GM12878 (cell line): ENCODE measurements at places on chromosomes 3 and 15.
A peak's percentile ranks its signal among the peaks of the same experiment; 100 is the strongest.

- no peak for DNase-seq
- H3K4me1 ChIP-seq, result no peaks in the 10 kb centered on the region
- no peaks in the 10 kb centered on the region for H3K27me3 ChIP-seq
- no peak overlapping the region for H3K4me3 ChIP-seq
Observed at GRCh38 chr3:70822669-70823068, 510.2 kb upstream of the MDFIC2 start.

GRCh38 chr3:2579206-2579605, 480.5 kb downstream of the CNTN4 start:
- H3K4me1 ChIP-seq, result no peaks in the 10 kb centered on the region
- H3K27ac ChIP-seq, result no peak overlapping the region
- no peak overlapping the region for H3K4me3 ChIP-seq
- H3K36me3 ChIP-seq, result no peaks in the 10 kb centered on the region
- H3K27me3 ChIP-seq, result no peaks in the 10 kb centered on the region
- DNase-seq, result no peak

DNA sequence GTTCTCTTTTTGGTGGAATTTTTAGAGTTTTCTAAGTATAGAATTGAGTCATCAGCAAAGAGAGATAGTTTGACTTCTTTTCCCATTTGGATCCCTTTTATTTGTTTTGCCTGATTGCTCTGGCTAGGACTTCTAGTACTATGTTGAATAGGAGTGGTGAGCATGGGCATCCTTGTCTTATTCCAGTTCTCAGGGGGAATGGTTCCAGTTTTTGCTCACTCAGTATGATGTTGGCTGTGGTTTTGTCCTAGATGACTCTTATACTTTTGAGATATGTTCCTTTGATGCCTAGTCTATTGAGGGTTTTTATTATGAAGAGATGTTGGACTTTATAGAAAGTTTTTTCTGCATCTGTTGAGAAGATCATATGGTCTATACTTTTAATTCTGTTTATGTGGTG, 72.5 kb downstream of the TNFAIP8L3 start:
- DNase-seq, result no peak
- H3K36me3 ChIP-seq, result no peaks in the 10 kb centered on the region
- no peaks in the 10 kb centered on the region for H3K4me1 ChIP-seq
- no peaks in the 10 kb centered on the region for H3K27me3 ChIP-seq
- no peak overlapping the region for H3K27ac ChIP-seq

DNA sequence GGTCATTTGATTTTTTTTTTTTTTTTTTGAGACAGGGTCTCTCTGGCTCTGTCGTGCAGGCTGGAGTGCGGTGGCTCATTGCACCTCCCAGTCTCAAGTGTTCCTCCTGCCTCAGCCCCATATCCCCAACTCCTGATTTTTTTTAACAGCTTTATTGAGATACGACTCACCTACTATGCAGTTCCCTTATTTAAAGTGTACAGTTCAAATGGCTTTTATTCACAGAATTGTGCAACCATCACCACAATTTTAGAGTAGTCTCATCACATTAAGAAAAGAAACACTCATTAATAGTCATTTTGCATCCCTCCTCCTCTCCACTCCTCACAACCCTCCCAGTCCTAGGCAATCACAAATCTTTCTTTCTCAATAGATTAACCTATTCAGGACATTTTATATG, 1.9 kb upstream of the TRA2B start:
- no peak overlapping the region for H3K4me3 ChIP-seq
- H3K27ac ChIP-seq, result no peak overlapping the region
- peaks cover 5% of the 10 kb centered on the region; the same call in 1 of the 2 replicates for H3K4me1 ChIP-seq
- no peaks in the 10 kb centered on the region for H3K36me3 ChIP-seq

DNA sequence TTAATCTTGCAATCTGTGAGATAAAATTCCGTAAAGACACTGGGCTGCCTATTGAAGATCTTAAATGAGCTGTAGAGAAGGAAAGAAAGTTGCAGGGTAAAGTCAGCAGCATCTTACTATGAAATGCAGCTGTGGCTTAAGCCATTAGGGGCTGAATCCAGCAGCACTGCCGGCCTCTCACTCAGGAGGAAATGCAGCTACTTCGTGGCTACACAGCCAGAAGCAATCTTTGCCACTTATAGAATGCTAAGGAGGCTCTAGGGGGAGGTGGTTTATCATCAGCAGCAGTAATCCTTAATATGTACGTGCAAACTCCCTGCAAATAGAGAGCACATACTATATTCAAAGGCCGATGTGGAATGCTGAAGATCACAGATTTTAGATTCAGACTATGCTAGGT, 19.1 kb upstream of the MCTP2 start:
- DNase-seq, result no peak
- H3K27ac ChIP-seq, result no peak overlapping the region
- H3K4me1 ChIP-seq, result no peaks in the 10 kb centered on the region
- H3K27me3 ChIP-seq, result no peaks in the 10 kb centered on the region
- no peaks in the 10 kb centered on the region for H3K36me3 ChIP-seq

- H3K4me1 ChIP-seq, result no peaks in the 10 kb centered on the region
- no peaks in the 10 kb centered on the region for H3K27me3 ChIP-seq
- no peak for DNase-seq
- H3K4me3 ChIP-seq, result no peak overlapping the region
- H3K27ac ChIP-seq, result no peak overlapping the region
Observed at GRCh38 chr3:128279601-128279880, 126.3 kb downstream of the EEFSEC start.

- H3K27ac ChIP-seq, result no peak overlapping the region
- no peaks in the 10 kb centered on the region for H3K36me3 ChIP-seq
- no peaks in the 10 kb centered on the region for H3K27me3 ChIP-seq
- no peak for DNase-seq
- no peak overlapping the region for H3K4me3 ChIP-seq
Observed at GRCh38 chr3:155727836-155728235, 17.0 kb downstream of the PLCH1 start.

DNA sequence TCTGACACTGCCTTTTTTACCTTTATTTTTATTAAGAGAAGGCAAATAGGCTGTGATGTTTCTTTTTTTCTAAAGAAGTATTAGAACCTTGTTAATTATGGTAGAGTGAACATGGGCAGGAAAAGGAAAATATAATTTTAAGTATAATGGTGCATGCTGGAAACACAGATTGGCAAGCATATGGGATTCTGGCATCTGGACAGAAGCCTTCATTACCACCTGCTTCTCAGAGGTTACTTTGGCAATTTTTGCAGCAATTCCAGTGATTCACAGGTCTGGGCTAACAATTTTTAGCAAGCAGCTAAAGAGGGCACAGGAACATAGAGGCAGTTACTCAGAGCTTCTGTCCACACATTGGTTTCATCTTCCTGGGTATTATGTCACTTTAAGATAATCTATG, 258.3 kb downstream of the DIPK2A start:
- H3K36me3 ChIP-seq, result no peaks in the 10 kb centered on the region
- H3K27ac ChIP-seq, result no peak overlapping the region
- no peak overlapping the region for H3K4me3 ChIP-seq
- no peaks in the 10 kb centered on the region; the same call in 1 of the 2 replicates for H3K27me3 ChIP-seq
- no peak for DNase-seq

DNA sequence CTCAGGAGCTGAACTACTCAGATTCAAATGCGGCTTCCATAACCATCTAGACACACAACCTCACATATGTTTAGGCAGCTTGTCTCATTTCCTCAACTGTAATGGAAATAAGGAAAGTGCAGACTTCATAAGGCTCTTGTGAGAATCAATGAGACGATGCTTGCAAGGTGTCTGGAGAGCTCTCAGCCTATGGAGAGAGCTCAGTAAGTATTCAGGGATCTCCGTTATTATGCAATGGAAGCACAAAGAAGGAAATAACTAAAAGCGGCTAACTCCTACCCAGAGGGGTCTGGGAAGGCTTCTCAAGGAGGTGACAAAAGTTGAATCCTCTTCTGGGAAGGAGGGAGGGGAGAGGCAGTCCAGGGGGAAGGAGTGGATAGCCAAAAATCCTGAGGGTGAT, 50.1 kb upstream of the LIPC start:
- no peak overlapping the region for H3K4me3 ChIP-seq
- no peaks in the 10 kb centered on the region for H3K27me3 ChIP-seq
- no peak overlapping the region for H3K27ac ChIP-seq
- H3K4me1 ChIP-seq, result no peaks in the 10 kb centered on the region
- no peak for DNase-seq

DNA sequence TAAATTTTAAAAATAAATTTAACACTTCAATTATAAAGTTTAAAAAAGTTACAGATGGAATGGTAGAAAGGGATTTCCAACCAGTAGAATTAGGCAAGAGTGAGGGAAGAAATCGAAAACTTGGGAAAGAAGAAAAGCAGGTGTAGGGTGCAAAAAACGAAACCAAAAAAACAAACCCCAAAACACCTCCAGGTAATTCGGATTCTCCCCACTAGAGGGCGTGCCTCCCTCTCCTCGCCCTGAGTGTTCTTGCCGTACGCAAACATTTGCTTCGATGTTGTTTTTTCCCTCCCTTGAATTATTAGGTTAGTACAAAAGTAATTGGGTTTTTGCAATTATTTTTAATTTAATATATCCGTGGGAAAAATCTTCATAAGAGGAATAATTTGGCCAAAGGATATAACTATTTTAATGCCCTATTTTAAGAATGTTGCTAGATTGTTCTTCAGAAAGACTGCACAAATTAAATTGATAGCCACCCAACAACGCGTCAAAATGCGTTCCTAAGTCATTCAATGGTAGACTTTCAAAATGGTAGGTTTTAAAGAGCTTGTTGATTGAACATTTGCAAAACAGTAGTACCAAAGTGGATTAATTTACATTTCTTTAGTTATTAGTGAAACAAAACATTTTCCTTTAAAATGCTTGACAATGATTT, 63.7 kb downstream of the SLC30A4 start:
- H3K36me3 ChIP-seq, result no peaks in the 10 kb centered on the region
- H3K4me3 ChIP-seq, result no peak overlapping the region
- peak; percentile 44 for DNase-seq
- no peaks in the 10 kb centered on the region for H3K27me3 ChIP-seq
- H3K4me1 ChIP-seq, result peaks cover 24% of the 10 kb centered on the region
- H3K27ac ChIP-seq, result no peak overlapping the region

- no peaks in the 10 kb centered on the region for H3K4me1 ChIP-seq
- H3K27me3 ChIP-seq, result peaks cover 29% of the 10 kb centered on the region; the same call in 1 of the 2 replicates
- H3K4me3 ChIP-seq, result no peak within 1 kb of the TSS
- DNase-seq, result no peak
- H3K27ac ChIP-seq, result no peak within 1 kb of the TSS
Observed at GRCh38 chr3:138347960-138348753, at the start of gene MRAS. MRAS (plus strand) TSS chr3:138348579; CDS start chr3:138372884, 24,305 bp downstream.

DNA sequence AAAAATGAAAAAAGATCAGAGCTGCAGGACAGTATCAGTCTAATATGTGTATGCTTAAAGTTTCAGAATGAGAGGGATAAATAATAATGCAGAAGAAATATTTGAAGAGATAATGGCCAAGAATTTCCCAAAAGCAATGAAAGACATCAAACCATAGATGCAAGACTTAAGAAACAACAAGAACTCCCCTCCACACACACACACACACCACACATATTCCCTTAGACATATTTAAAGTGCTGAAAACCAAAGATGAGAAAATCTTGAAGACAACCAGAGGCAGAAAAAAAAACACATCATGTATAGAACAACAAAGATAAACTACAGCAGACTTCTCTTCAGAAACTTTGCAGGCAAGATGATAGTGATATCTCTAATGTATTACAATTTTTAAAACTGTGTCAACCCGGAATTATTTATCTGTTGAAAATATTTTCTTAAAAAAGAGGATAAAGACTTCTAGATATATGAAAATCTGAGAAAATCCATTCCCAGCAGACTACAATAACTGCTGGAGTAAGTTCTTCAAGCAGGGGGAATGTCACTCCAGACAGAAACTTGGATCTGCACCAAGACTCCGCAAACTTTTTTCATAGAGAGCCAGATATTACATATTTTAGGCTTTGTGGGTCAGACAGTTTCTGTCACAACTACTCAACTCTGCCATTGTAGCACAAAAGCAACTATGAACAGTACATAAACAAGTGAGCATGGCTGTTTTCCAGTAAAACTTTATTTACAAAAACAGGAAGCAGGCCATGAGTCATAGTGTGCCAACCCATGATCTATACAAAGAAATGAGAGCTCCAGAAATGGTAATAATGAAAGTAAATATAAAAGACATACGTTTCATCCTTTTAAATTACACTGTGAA, 223.4 kb upstream of the CGNL1 start:
- H3K27me3 ChIP-seq, result no peaks in the 10 kb centered on the region
- H3K27ac ChIP-seq, result no peak overlapping the region; the same call in 1 of the 2 replicates

- H3K27ac ChIP-seq, result no peak overlapping the region
- H3K36me3 ChIP-seq, result no peaks in the 10 kb centered on the region
- no peak for DNase-seq
- no peaks in the 10 kb centered on the region for H3K4me1 ChIP-seq
Observed at GRCh38 chr15:32781781-32782180, 64.0 kb downstream of the GREM1 start.

- DNase-seq, result no peak
- H3K36me3 ChIP-seq, result no peaks in the 10 kb centered on the region
- H3K4me1 ChIP-seq, result no peaks in the 10 kb centered on the region
- H3K4me3 ChIP-seq, result no peak overlapping the region
- H3K27me3 ChIP-seq, result peaks cover 2% of the 10 kb centered on the region; the same call in 1 of the 2 replicates
Observed at GRCh38 chr15:75235051-75235673, 23.0 kb upstream of the GOLGA6C start.

- no peak overlapping the region for H3K27ac ChIP-seq
- H3K27me3 ChIP-seq, result no peaks in the 10 kb centered on the region; the same call in 1 of the 2 replicates
- no peak for DNase-seq
- H3K4me1 ChIP-seq, result no peaks in the 10 kb centered on the region
Observed at GRCh38 chr15:51205050-51205975, 110.6 kb upstream of the TNFAIP8L3 start.

DNA sequence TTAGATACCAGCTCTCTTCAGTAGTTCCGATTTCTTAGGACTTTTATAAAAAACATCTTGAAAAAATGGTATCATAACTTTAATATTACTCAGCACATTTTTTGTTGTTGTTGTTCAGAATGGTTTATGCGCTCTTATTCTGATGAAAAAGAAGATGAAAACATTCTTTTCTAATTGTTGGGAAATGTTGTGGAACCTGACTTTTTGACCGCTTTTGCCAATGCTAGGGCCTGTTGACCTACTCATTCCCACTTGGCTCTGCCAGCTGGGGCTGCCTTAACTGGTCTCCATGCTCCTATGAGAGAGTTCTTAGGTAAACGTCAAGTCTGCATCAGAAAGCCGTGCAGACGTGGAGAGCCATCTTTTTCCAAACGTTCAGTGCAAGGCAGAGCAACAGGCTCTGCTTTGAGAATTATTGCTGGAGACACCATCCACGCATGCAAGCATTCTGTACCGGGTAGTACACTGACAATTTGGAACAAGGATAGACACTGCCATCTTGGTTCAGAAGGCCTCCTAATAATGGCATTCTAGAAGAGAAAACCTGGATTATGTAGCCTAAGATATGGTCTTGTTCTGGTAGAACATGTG, 176.8 kb downstream of the GHSR start:
- H3K4me1 ChIP-seq, result peaks cover 19% of the 10 kb centered on the region
- no peak overlapping the region for H3K4me3 ChIP-seq
- no peak overlapping the region for H3K27ac ChIP-seq
- no peak for DNase-seq
- peaks cover under 1% of the 10 kb centered on the region; the same call in 1 of the 2 replicates for H3K36me3 ChIP-seq
- no peaks in the 10 kb centered on the region for H3K27me3 ChIP-seq
